ENCODE measurements at places on chromosomes 12 and 14. TPM values are rescaled to one million over a fixed set of nuclear protein-coding genes. Genes with fewer than 3 reads are reported as not detected.

BDKRB1 gene
- total RNA-seq: 1.5 TPM

RFLNA gene
- total RNA-seq: 0.74 TPM

NANOG gene
- not detected for total RNA-seq

GPN3 gene
- total RNA-seq: 12.2 TPM

SAMD4A gene
- total RNA-seq: 7.9 TPM

GLIPR1L2 gene
- total RNA-seq: 1.6 TPM

PDZRN4 gene
- total RNA-seq: 0.65 TPM

SNX6 gene
- 73.4 TPM for total RNA-seq

GRCh38 chr12:89376844-89377243 is 24.5 kb upstream of the DUSP6 start:
- no peak for DNase-seq

DNA sequence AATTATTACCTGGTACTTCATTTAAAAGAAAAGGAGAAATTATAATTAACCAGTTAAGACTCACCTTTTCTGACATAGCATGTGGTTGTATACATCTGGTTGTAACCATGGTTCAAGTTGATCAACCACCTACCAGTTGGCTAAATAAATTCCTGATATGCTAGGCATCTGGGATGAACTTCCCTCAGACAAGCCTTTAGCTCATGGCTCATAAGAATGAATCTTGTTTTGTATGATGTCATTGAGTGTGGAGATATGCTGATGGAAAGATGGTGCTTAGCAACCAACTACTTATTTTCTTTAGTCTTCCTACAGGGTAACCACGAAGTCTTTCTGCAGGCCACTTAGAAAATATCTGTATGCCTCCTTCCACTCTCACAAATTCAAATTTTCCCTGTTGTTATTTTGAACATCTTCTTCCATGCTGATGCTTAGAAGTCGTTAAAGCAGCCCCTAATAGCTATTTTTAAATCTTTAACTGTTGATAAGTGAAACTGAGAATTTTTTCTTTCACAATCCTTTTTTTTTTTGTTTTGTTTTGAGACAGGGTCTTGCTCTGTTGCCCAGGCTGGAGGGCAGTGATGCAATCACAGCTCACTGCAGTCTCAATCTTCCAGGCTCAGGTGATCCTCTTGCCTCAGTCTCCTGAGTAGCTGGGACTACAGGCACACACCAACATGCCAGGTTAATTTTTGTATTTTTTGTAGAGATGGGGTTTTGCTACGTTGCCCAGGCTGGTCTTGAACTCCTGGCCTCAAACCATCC is 51.9 kb upstream of the PTHLH start:
- DNase-seq: no peak

DNA sequence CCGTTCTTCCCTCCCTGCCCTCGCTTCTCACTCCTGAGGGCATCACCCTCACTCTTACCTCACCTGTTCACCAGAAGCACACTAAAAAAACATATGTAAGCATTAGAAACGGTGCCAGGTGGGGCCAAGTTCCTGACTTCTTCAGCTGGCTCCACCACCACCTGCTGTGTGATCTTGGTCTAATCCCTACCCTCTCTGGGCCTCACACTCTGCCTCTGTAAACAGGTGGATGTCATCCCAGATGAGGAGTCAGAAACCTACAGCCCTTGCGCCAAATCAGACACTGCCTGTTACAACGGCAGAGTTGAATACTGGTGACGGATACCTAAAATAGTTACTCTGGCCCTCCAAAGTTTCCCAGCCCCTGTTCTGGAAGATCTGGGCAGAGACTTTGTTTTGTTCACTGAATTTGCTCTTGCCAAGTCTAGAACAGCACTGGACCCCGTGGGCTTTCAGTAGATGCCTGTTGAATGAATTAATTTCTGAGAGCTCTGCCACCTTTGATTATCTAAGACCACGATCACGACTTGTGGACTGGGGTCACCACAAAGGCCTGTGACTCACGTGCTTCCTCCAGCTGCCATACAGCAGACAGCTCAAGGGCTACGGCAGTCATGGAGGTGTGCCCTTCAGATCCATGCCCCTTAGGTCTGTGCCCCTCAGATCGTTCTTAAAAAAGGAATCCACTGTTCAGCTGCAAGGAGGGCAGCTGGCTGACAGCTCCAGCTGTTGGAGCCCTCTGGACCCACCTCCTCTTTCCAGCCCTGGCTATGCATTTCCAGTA is 71.9 kb downstream of the GSC start:
- no peak for DNase-seq

GRCh38 chr14:45038865-45039264 is 45.1 kb upstream of the PRPF39 start:
- DNase-seq: no peak

DNA sequence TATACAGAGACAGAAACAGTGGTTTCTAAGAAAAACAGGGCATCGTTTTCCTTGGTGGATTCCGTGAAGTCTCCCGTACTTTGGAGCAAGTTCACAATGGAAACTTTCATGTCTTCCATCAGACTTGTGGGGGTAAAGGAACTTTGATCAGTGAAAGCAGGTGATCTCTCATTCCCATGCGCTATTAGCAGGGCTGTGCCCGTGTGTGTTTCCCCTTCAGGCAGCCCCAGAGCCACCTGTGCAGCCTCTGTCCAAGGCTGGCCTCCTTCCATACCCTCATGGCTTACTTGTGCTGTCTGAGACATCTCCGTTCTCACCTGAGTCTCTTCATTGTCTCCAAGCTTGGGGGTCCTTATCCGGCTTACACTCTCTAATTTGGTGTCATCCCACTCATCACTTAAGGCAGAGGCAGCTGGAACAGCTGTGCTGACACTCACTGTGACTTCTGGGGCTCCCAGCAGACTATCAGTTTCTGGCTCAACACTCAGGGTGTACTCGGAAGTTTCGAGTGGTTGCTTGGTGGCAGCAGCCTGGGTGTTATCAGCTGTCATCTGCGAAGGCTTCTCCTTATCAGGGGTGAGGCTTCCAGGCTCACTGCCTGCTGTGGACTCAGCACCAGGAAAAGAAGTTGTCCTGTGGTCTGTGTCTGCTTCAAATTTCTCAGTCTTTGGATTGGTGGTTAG is 13.8 kb downstream of the ARMH4 start:
- no peak for DNase-seq

DNA sequence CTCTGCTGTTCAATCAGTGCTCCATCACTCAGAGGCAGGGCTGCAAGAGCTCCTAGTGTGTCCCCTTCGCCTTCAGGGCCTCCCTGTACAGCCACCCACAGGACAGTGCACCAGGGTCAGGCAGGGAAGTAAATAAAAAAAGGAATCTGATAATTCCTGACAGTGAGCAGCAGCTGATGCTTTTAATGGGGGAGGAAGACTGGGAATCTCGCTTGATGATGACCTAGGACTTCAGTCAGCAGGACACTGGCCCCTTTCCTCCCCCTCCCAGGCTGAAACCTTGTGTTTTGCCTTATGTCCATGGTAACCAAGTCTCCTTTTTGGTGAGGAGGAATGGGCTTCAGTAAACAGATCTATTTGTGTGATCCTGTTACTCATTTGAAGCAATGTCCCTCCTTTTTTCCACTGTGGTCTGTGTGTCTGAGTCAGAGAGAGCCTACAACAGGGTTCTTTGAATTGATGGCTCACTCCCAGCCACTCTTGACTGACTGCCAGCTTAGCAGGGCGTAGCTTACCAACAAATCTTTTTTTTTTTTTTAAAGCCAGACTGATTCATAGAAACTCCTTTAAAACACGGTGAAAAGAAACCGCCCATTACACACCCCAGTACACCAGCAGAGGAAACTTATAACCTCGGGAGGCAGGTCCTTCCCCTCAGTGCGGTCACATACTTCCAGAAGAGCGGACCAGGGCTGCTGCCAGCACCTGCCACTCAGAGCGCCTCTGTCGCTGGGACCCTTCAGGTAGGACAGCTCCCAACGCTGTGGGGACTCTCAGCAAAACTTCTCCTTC is at the start of gene EMP1:
Gene EMP1, plus strand, starts transcription at position 597 of the 792 bp plus-strand sequence. CDS start 14,785 bp downstream, outside the sequence.
- peak; percentile 99 for DNase-seq

DNA sequence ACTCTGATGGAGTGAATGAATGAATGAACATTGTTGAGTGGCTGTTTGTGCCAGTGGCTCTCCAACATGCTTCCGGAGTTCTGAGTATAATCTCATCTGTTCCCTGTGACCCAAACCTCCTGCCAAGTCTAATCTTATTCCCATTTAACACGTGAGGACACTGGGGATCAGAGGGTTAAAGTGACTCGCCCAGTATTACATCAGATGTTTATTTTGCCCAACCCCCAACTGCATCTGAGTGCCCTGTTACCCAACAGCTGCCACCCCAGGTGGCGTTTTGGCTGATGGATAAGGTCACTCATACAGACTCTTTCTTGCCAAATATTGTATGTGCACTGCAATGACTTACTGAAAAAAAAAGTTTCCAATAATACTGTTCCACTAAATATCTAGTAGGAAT is 210.9 kb downstream of the EXOC5 start:
- no peak for DNase-seq

- no peak for DNase-seq
Measured at GRCh38 chr12:131063413-131063812, 109.7 kb downstream of the ADGRD1 start.

DNA sequence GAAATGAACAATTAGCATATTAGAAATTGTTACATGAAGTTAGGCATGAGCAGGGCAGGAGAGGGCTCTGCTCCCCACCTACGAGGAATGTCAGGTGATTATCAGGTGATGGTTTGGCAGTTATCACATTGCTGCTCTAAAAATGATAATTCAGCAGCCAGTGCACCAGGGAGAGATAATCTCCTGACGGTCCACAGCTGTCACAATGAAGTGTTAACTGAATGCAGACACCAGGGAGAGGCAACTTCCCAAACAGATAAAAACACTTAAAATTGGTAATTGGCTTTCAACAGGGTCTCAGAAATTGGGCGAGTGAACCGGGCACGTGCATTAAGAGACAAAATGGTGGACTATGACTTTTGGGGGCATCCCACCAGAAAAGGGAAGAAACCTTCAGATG is 176.0 kb downstream of the GRIP1 start:
- no peak for DNase-seq

DNA sequence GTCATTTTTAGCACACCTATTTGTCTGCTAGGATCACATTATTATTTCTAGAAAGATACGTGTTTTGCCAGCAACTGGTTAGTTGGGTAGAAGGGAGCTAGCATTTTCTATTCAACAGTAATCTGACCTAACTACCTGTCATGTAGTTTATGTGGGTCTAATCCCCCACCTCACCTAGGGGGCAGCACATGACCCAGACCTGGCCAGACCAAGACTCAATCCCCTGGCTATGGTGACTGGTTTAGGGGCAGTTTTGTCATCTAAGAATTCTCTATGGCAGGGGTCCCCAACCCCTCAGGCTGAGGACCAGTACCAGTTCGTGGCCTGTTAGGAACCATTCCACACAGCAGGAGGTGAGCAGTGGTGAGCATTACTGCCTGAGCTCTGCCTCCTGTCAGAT is 29.5 kb upstream of the EVL start:
- no peak for DNase-seq

DNA sequence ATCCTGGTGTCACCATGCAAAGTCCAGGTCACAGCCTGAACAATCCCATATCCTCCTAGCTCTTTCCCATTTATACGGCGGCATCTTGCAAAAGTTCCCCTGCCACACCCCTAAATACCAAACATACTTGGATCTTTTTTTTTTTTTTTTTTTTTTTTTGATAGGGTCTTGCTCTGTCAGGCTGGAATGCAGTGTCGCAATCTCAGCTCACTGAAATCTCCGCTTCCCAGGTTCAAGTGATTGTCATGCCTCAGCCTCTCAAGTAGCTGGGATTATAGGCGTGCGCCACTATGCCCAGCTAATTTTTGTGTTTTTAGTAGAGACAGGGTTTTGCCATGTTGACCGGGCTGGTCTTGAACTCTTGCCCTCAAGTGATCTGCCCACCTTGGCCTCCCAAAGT is 451.3 kb downstream of the GLT1D1 start:
- no peak for DNase-seq

GRCh38 chr14:104237651-104238423 is 99.5 kb downstream of the KIF26A start:
- DNase-seq: peak; percentile 59

DNA sequence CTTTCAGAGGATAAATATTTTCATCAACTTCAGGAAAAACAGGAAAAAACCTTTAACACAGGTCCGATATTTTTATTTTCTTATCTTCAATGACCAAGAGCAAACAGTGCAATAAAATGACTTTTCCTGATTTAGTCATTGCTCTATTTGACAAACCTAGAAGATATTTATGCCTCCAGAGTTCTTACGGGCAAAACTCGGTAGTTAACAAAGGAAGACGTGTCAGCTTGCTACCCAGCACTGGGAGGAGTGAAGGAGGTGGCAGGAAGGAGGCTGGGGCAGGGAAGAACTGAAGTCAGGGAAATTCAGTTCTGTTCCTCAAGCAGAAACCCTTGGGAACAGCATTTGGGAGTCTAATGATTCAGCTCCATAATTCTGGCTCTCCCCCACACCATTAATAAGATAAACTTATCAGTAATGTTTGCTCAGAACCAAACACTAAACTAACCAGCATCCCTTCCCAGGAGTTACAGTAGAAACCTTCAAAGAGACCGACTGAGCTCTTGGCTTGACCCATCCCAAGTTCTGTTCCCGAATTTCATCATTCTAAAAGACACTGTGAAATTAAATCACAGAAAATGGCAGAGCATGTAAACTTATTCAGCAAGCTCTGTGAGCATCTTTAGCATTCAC is 163.3 kb downstream of the APAF1 start:
- DNase-seq: no peak

GRCh38 chr14:61328626-61329262 is 7.4 kb downstream of the PRKCH start:
- DNase-seq: no peak

DNA sequence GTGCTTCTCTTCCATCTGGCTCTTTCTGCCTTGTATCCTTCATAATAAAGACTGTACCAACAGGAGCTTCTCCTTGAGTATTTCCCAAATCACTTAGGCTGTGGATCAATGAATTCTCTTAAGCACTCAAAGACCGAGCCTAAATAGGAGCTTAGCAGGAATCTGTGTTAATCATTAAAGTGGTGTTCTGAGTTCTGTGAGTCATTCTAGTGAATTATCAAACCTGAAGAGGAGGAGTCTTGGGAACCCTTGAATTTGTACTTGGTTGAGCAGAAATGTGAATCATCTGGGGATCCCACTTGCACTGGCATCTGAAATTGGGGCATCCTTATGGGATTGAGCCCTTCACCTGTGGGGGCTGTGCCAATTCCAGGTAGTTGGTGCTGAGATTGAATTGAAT is 946.2 kb downstream of the BCL11B start:
- DNase-seq: no peak

GRCh38 chr14:93959239-93960107 is 16.9 kb downstream of the ASB2 start:
- DNase-seq: no peak

DNA sequence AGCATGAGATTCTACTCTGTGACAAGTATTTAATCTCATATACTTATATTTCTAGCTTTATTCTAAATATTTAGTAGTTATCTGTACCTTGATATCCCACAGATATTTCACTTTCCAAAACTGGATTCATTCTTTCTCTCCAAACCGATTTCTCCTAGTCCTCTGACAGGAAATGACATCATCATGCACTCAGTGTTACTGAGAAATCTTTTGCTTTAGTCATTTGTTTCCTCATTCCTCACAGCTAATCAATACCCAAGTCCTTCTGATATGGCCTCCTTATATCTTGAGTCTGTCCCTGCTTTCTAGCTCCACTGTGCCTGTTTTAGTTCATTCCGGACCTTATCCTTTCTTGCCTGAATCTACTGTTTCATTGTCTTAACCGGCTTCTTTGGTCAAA is 39.4 kb upstream of the E2F7 start:
- DNase-seq: no peak
